ENCODE measurements at places on chromosomes 16 and 17. TPM values are rescaled to one million over a fixed set of nuclear protein-coding genes. Genes with fewer than 3 reads are reported as not detected.

CDH16 gene
- total RNA-seq: not detected

MTSS2 gene
- 20.4 TPM for total RNA-seq

WFIKKN2 gene
- total RNA-seq: not detected

COX6A2 gene
- not detected for total RNA-seq

KDM8 gene
- total RNA-seq: 3.9 TPM

CMTM3 gene
- total RNA-seq: 30.7 TPM

ST6GALNAC1 gene
- total RNA-seq: 0.54 TPM

KRTAP1-1 gene
- not detected for total RNA-seq

LPO gene
- total RNA-seq: not detected

CLEC18A gene
- not detected for total RNA-seq

NT5C3B gene
- total RNA-seq: 65.1 TPM

KRT39 gene
- not detected for total RNA-seq
